PC-3 (cell line): ENCODE measurements at places on chromosomes 4 and X.

DNA sequence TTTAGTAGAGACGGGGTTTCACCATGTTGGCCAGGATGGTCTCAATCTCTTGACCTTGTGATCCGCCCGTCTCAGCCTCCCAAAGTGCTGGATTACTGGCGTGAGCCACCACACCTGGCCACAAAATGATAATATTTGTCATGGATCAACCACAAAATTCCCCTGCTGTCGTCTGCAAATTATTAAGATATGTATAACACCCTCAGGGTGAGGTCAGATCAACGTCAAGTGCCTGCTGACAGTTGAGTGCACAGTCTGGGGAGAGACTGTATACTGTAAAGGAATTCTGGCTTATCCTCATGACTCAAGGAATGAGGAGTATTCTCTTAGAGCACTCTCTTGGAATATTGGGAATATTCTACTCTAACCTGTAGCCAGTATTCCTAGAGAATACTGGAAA, 11.2 kb downstream of the EPGN start:
- DNase-seq = peak; percentile 62

GRCh38 chr4:6125103-6125651, 75.2 kb downstream of the JAKMIP1 start:
- no peak for DNase-seq

- no peak for DNase-seq
These were observed 50.1 kb upstream of the ACSL4 start for GRCh38 chrX:109782994-109783700.

- DNase-seq = peak; percentile 57
These were observed 23.5 kb downstream of the TLR10 start for GRCh38 chr4:38759113-38759789.

DNA sequence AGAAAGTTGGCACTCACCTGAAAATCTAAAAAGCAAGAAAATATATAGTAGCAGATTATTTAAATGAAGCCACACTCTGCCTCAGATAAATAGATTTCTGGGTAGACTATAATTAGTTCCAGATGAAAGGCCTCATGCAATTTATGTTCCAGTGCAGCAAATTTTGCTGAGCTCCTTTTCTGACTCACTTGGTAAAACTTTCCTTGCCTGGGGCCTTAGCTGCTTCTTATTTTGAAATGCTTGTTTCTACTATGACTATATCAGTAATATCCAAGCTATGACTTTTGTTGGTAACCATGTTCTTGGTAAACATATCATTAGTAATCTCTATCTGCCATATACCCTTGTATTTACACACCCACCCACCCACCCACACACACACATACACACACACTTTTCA, 961.8 kb downstream of the SH3BGRL start:
- peak; percentile 60 for DNase-seq

DNA sequence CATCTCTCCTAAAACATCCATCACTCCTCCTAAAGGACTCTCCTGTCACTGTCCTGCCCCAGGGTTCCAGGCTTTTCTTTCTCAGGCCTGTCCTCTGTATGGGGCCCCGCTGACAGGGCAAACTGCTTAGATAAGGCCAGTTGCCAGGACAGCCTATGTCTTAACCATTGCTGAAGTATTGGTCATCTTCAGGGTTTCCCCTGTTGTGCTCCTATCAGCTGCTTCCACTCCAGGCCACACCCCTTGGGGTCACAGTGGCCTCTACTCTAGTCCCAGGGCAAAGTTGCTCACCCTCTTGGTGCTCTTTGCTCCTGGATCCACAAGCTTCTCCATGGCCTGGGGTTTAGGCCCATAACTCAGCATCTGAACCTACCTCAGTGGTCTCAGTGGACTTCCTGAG, 138.0 kb upstream of the PJA1 start:
- no peak for DNase-seq

DNA sequence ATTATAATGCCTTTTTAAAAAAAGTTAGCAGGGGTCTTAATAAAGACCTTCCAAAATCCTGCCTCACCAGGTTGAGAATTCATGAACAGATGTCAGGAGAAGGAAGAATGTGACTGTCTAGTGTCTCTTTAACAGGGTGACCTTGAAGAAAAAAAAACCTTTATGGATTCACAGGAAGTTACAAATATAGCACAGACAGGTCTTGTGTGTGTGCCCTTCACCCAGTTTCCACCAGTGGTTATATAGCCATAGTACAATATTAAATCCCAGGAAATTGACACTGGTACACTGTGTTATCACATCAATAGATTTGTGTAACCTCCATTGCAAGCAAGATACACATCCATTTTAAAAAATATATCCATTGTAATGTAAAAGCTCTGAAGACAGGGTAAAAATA, 43.7 kb downstream of the HADH start:
- no peak for DNase-seq

DNA sequence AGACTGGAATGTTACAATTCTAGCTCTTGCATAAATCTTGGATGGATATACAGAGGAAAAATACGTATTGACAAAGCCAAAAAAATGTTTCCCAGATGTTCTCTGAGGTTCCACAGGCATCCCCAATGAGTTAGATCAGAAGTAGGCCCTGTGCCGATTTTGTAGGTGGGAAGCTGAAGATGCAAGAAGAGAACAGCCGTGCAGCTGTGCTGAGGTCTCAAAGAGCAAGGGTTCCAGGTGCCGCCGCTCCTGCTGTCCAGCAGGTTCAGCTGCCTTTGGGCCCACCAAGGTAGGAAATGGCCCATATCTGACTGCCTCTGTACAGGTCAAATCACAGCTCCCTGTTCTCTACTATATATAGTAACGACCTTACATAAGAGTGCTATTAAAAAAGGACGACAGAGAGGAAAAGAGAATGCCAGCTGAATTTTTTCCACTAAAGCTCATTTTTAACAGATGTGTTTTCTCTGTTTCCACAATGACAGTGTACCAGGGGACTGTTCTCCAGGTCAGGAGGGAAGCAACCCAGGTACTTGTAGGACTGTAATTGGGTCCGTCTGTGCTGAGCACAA, 155.6 kb downstream of the CBR4 start:
- DNase-seq = no peak

- DNase-seq = peak; percentile 45
These were observed 35.4 kb downstream of the CEP44 start for GRCh38 chr4:174318829-174319764.

- DNase-seq = peak; percentile 100
These were observed 23.2 kb upstream of the AASDH start for GRCh38 chr4:56410247-56411062.

DNA sequence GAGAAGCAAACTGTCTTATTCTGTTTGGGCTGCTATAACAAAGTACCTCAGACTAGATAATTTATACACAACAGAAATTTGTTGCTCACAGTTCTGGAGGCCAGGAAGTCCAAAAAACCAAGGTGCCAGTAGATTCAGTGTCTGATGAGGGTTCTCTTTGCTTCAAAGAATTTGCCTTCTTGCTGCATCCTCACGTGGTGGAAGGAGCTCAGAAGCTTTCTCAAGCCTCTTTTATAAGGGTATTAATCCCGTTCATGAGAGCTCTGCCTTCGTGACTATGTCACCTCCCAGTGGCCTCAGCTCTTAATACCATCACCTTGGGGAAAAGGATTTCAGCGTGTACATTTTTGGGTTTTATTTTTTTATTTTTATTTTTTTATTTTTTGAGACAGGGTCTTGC, 20.1 kb downstream of the CA5B start:
- DNase-seq = no peak

DNA sequence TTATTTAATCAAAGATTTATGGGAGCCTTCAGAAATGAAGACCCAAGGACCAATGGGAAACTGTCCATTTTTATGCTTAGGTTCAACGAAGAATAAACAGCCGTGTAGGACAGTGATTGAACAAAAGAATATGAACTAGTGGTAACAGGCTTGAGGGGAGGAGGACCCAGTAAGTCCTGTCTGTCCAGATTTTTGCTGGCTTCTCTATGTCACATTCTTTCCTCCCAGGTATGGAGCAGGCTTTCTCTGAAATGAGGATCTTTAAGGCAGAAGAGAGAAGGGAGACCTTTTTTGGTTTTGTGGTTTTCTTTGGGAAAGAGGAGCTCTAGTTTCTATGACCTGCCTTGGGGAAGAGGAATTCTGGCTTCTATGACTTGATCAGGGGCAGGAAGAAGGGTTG, 74.1 kb downstream of the BANK1 start:
- peak; percentile 62 for DNase-seq

DNA sequence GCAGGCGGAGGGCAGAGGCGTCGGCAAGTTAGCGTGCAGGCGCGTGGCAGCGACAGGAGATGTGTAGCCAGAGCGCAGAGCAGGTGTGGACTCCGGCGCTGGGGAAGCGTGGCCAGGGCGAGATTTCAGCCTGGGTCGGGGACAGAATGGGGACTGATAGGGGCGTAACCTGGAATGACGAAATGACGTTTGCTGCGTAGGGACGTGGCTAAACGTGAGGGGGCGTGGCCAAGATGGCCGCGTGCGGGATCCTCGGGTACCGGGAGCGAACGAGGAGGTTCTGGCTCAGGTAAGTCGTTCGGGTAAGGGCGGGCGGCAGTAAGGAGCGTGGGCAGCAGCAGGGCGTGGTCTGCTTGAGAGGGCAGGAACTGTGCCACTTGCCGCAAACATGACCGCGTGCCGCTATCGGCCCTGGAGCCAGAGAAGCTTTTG, 10.9 kb upstream of the CLTRN start:
- DNase-seq = peak; percentile 80

DNA sequence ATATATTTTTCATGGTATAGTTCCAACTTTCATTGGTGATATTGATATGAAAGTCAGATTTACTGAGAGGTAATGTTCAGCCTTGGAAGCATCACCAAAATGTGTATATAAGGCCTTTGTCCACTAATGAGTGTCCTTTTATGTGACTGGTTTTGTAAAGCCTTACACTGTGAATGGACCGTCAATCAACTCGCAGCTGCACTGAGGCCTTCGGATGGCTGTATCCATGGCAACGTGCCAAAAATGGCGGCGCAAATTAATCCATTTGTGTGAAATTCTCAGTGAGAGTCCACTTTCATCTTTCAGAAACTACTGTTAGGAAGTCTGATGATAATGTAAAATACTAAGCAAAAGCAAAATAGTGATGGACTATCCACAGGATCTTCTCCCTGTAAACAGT, 131.7 kb downstream of the SPCS3 start:
- no peak for DNase-seq

DNA sequence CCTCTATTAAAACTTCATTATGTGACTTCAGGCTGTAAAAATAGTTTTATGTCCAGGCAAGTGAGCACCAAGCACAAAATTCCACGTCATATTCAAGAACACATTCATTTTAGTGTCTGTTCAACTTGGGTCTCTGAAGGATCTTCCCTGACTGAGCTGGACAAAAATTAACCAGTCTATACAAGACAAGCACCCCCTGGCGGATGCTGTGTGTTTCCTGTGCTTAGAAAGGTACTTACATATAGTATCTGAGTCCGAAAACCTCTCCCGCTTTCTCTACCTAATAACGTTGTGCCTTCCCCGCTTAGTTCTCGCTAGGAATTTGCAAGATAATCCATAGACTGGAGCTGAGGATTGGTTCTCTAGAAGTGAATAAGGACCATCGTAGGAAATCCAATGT, 2214.5 kb upstream of the TENM3 start:
- peak; percentile 33 for DNase-seq

DNA sequence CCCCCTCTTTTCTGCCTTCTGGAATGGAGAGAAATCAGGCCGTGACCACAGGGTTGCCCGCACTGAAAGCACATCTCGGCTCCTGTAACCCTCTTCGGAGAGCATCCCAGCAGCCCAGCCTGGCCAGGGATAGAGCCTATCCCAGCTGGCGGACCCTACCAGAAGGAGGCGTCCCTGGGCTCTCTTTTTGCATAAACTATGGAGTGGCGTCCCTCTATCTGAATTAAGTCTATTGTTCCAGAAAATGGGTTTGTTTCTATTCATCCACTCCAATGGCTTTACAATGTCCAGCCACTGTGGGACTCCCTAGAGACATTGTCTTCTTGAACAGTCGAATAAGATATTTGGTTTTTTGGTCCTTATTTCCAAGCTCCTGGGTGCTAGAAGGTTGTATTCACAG, 689 bp upstream of the NHSL2 start:
- no peak for DNase-seq

DNA sequence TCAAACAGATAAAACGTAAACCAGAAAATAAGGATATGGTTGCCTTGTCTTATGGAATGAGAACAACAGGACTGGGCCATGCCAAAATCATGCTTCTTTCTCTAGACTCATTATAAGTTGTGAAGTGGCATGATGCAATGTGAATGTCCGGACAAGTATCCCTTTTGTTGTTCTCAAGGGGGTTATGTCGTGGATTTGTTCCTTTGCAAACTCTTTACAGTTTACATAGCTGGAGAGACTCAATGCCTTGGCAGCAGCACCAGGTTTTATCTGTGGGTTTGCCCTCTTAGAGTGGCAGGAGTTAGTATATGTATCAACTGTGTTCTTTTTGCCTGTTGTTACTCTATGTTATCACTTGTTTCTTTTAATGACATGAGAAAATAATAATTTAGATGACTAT, 41.4 kb downstream of the SPRY1 start:
- no peak for DNase-seq

- no peak for DNase-seq
These were observed 58.8 kb upstream of the ATP6AP2 start for GRCh38 chrX:40521868-40522450.

DNA sequence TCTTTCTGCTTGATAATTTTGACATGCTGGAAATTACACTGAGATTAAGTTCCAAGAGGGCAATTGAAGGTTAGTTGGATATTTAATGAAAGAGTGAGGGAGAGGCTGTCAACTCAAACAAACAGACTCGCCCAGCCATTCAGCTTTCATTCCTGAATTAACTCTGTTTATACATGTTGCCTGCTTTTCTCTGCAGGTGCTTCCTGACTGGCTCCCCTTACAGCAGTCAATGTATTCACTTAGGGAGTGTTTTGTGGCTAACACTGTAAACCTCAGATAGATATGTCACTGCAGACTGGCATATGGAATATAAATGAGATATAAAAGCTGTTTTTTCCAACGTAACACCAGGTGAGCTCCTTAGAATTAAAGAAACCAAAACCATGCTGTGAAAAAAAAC, 28.7 kb downstream of the TMPRSS11A start:
- DNase-seq = no peak

GRCh38 chr4:21177092-21177491, 476.8 kb downstream of the PACRGL start:
- DNase-seq = no peak

GRCh38 chr4:27662426-27662825, 801.8 kb downstream of the STIM2 start:
- DNase-seq = no peak

DNA sequence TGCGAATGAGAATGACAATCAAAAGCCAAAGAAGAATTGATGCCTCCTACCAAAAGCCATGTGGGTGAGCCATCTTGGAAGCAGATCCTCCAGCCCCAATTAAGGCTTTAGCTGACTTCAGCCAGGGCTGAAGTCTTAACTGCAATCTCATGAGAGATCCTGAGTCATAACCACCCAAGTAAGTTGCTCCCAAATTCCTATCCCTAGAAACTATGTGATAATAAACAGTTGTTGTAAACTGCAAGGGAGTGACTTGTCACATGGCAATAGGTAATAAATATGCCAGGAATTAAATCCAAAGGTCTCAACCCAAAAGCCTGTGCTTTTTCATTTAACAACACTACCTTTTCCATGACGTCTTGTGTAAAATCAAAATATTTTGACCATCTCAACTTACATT, 154.2 kb upstream of the TBL1X start:
- peak; percentile 63 for DNase-seq
